ENCODE measurements at places on chromosomes 6 and 20.

DNA sequence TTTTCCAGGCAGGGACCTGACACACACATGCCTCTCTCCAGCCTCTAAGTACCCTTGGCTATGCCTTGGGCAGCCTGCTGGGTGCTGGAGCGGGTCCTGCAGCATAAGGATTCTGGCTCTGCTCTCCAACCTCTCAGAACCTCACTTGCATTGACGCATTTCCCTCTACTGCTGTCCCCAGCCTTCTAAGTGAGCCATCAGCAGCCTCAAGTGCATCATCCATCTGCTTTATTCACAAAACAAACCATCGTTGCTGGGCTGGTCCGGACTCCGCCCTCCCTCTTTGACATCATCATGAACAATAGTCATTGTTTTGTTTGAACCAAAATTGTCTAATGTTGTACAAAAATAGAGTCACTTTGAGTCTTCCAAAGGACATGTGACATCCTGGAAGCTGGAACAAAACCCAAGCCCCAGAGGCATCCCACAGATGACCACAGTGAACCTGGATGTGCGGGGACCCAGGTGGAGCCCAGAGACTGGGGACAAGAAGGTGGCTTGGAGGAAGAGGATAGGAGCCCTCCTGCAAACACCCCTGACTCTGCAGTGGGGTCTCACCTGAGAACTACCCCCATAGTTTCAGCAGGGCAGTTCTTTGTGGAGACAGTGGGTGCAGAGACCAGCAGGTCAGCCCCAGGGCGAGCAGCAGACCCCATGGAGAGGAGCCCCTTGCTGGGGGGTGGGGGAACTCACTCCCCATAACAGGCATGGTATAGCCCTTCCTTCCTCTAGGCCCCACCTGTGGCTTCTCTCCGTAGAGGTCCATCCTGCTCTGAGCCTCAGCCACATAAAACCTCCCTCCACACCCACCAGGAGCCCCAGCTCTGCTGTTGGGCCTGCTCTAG is 230.1 kb downstream of the SYNDIG1 start:
- DNase-seq, result no peak

GRCh38 chr6:37867756-37868446 is 48.4 kb downstream of the ZFAND3 start:
- no peak for DNase-seq

DNA sequence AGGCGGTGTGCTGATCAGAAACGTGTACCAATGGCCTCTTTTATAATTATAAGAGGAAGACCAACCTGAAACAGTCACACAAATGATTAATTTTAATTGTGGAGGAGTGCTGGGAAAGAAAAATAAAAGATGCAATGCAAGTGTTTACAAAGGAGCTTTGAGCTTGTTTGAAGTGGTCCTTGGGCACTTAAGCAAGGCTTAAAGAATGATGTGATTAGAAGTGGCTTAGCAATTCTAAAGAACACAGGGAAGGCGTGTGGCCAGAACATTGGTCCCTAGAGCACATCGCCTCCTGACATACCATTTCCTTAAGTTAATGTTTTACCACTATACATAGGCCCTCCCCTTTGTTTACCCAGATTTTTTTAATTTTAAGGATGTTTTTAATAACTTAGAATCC is 26.1 kb downstream of the PTPN1 start:
- DNase-seq, result no peak

DNA sequence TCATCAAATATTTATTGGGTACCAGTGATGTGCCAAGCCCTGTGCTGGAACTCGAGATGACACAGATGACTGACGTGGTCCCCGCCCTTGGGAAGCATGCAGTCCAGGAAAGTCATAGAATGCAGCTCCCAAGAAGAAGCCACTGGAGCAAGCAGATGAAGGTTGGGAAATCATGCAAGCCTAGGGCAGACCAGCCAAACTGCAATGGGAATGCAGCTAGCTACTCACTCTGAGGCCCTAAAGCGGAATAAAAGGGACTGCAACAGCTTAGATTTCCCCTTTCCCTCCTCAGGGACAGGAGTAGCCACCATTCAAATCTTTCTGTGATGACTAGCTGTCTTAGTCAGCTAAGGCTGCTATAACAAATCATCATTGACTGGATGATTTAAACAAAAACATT is 152.2 kb downstream of the MAFB start:
- DNase-seq, result peak; percentile 62

DNA sequence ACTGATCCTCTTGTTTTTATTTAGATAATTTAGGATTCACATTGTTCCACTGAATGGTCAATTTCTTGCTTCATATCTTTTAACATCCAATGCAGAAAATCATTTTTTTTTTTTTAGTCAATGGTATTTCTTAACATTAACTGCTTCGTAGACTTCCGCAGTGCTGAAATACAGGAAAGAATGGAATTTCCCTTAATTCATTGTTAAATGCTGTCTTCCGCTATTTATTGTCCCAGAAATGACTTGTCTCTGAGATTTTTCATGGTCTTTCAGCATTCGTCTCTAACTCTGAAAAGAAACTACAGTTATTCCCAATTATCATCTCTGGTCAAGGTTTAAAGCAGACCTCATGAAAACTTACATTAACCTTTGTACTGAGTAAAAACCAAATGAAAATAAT is 1029.1 kb upstream of the MANEA start:
- no peak for DNase-seq

Data from epithelial cell of esophagus (primary cell).